ENCODE measurements at places on chromosomes 4 and X.
A peak's percentile ranks its signal among the peaks of the same experiment; 100 is the strongest.

- no peak for DNase-seq
These were observed 352.4 kb downstream of the GRIA2 start for GRCh38 chr4:157572951-157573350.

GRCh38 chr4:144967161-144967560, 130.8 kb downstream of the ANAPC10 start:
- no peak for DNase-seq

DNA sequence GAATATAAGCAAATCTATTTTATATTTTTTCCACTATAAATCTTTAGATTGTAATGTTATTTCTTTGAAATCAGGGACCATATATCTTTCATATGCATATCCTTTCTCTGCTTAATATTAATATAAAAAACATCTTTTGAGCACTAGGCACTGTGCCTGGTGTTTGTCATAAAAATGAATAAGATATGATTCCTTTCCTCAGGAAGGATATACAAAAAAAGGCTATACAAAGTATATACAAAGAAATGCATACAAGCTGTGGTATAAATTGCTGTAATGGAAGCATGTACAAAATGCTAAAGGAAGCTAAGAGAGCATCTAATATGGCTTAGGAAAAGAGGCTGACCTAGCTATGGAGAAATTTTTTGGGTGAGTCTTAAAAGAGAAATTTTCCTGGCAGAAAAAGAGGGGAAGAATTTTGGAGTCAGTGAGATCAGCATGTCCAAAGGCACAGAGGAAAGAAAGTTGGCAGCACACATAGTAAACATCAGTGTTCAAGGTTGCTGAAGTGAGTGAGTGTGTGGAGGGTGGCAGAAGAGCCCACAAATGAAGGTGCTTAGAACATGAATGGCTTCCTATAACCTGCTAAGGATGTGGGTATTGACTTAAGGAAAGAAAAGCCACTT, 500.0 kb downstream of the SPRY1 start:
- DNase-seq: peak; percentile 50

GRCh38 chr4:34362654-34363053, 1881.7 kb downstream of the ARAP2 start:
- DNase-seq: no peak

GRCh38 chrX:7059214-7059838, 88.2 kb upstream of the STS start:
- DNase-seq: no peak

DNA sequence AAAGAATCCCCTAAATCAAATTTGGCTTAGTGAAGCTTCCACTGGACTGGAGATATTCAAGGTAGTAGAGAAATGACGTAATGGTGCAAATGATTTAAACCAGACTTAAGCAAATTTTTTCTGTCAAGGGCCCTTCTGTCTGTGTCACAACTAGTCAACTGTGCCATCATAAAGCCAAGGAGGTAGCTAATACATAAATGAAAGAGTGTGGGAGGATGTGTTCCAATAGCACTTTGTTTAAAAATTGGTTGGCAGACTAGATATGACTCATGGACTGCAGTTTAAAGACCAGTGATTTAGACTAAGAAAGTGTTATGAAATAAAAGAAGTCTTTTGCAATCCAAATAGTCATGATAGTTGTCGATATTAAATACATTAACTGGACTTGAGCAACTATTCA, 24.3 kb upstream of the TEX13C start:
- DNase-seq: no peak

DNA sequence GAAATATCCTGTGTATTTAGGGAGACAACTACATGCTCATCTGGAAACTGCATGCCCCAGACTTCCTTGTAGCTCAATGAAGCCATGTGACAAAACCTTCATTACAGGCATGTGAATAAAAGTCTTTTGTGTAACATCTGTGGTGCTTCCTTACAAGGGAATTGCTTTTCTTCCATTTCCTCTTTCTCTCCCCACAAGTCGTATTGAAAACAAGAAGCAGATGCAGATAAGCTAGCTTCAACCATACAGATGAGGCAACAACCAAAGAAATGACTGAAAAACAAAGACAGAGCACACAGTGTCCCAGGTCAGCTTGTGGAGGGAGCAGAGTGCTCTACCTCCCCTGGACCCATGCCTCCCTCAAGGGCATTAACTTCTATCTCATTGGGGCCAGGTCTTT, 115.8 kb upstream of the INPP4B start:
- peak; percentile 51 for DNase-seq

GRCh38 chr4:71404049-71404448, 65.2 kb downstream of the SLC4A4 start:
- no peak for DNase-seq

- no peak for DNase-seq
These were observed 122.7 kb upstream of the DIPK2B start for GRCh38 chrX:45323387-45323786.

DNA sequence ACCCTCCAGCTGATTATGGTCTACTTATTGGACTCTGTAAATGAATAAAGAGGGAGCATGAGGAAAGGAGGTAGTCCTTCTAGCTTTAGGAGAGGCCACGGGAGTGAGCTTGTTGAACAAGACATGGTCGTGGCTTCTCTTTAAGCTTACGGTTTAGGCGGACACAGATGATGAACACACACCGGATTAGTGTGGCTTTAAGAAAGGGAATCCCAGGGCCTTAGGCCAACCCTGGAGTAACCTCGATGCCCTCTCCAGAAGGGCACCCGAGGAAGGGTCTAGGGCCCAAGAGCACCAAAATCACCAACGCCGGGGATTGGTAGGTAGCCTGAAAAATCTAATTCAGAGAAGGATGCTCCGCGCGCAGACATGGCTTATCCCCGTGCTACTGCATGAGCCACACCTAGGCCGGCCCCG, 39.4 kb downstream of the ERVMER34-1 start:
- no peak for DNase-seq

- DNase-seq: no peak
These were observed 1544.9 kb upstream of the PCDH7 start for GRCh38 chr4:29175291-29175690.

- no peak for DNase-seq
These were observed 2.2 kb downstream of the SNX25 start for GRCh38 chr4:185211641-185212040.

- no peak for DNase-seq
These were observed 111.2 kb upstream of the PDE5A start for GRCh38 chr4:119739796-119740195.

DNA sequence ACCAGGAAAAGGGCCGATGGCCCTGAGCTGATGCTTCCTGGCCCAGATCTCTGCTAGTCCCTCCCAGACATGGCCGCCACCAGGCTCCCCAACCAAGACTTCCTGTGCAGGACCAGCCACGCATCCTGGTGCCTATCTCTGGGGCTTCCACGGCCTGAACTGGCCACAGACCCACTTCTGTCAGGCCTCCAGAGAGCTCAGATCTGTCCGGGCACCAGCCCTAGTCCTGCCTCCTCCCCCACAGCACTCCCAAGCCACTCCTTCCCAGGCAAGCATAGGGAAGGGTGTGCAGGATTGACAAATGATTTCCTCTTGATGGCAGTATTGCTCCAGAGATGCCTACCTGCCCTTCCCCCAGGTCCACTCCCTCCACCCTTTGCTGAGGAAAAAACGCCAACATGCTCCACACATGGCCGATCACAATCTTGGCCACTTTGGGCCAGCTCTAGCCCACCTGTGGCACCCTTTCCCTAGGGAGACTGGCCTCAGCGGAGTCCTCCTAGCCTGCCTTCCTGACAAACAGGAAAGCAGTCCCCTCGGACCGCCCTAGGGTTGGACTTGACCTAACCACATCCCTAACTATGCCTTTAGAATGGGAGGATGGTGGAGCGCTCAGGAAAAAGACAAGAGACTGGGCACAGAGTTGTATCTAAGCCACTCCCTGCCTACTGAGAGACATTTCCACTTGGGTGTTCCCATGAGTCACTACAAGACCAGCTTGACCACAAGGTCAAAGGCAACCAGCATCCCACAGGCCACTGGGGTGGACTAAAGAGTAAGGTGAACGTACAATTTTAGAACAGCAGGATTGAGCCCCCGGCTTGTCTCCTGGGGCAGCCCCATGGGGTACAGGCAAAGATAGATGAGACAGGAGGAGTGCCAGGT, 277.5 kb upstream of the AGTR2 start:
- DNase-seq: no peak

- no peak for DNase-seq
These were observed 21.6 kb upstream of the MAPK10 start for GRCh38 chr4:86381431-86381830.

- no peak for DNase-seq
These were observed 604.8 kb downstream of the TRAM1L1 start for GRCh38 chr4:116480546-116480945.

- DNase-seq: no peak
These were observed 11.6 kb upstream of the CENPVL2 start for GRCh38 chrX:51694254-51694653.

DNA sequence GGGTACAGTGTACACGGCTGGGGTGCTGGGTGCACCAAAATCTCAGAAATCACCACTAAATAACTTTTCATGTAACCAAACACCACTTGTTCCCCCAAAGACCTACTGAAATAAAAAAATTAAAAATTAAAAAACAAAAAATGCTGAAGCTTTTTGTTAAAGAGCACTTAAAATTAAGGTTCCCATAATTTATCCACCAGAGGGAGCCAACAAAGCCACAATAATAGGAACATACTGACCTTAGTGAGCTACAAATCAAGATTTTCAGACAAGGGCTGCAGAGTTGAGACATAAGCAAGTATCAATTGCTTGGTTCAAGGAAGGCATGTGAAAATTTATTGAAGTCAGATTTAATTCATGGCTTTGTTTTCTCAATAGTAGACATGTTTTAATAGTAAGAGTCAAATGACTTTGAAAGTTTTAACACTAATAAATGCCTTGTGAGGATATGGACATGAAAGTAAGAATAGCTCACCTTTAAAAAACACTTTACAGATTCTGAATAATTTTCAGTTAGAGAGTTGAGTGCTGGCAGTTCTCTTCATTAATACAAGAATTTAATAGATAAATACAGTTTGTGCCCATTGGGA, 43.0 kb upstream of the SCOC start:
- DNase-seq: peak; percentile 79

DNA sequence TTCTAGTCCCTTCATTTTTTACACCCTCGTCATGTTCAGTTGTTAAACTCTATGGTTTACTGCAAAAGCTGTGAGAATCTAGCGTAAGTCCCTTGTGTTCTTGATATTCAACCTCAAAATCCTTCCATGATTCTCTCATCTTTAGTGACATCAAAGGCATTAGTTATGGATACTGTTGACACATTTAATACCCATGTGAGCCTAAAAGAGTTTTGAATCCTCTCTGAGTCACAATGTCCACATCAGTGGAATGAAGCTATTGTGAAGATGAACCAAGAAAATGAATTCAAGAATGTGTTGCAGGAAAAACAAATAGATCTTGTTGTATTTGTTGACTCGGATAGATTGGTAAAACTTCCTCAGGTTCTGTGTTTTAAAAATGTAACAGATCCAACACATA, 394.7 kb upstream of the ATOH1 start:
- no peak for DNase-seq

- no peak for DNase-seq
These were observed 255.6 kb upstream of the JADE1 start for GRCh38 chr4:128553686-128554515.

DNA sequence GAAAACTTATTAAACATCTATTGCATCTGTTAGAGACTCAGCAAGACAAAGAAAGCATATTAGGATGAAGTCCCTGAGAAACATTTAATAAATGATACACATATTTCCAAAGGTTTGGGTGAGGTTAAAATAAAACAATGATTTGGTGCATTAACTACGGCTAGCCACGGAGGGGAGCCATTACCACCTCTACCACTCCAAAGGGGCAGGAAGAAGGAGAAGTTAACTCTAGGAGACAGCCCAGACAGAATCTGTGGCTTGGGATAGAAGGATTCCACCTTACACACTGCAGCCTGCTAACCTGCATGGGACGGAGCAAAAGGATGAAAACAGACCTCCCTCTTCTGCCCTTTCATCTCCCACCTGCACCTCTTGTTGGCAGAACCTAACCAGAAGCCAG, 189.1 kb upstream of the C1QTNF7 start:
- DNase-seq: peak; percentile 64

DNA sequence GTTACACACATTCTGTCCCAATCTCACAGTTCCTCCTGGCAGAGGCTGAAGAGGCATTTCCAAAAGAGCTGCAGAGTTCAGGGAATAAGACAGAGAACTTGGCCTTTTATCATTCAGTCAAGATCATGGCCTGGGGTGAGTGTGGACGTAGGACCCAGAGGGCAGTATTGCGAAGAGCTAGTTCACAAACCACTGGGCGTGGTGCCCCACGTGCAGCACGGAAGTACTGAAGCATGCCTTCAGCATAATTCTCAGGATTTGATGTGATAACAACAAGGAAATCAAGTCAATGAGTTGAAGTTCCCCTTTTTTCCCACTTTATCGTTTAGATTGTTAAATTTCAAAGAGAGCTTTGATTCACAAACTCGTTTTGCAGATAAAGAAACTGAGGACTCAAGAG, 117.7 kb downstream of the RELL1 start:
- DNase-seq: no peak

DNA sequence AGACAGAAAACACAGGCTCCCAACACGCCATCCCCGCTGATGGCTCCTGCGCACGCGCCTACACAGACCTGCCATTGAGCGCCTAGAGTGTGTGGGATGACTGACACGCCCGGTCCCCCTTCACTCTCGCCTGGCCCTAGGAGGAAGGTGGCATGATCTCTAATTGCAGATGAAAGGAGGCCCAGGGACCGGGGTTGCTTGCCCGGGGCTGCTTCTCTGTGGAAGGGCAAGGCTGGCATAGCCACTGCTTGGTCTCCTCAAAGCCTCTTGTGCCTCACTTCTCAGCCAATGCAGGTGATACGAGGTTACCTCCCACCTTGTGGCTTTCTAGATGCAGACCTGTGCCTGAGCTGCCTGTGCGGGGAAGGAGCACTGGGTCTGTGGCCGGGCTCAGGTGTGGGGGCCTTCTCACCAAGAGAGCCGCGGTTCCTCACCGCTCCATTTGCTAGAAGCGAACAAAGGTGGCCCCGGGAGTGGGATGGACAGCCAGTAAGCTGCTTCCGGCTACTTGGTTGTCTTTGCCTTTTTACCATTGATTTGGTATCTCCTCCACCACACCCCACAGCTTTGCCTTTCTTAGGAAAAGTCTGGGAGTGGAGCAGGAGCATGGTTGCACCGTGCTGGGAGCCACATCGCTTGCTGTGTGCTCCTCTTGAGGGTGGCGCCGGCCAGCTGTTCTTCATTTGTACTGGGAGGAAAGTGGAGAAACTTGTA, 47.0 kb downstream of the TBC1D14 start:
- DNase-seq: no peak

GRCh38 chrX:63350465-63350877, 661 bp downstream of the SPIN4 start:
- peak; percentile 42 for DNase-seq

GRCh38 chr4:174317531-174317930, 33.8 kb downstream of the CEP44 start:
- peak; percentile 26 for DNase-seq

DNA sequence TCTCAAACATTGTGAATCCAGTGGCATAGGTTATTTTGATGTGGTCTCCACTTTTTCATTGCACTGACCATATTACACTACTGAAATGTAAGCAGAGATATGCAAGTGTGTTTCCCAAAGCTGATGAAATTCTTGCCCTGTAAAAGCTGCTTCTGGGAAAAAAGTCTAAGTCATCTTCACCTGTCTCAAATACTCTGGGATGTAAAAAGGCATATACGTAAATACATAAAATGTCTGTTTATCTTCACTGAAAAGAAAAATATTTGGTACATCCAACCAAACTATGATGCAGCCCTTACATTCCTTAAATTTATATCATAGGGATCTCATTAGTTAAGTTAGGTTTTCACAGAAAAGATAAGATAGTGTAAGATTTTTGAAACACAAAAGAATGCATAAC, 7.9 kb downstream of the KDR start:
- DNase-seq: no peak

GRCh38 chrX:105477351-105477750, 256.9 kb upstream of the TEX13A start:
- peak; percentile 40 for DNase-seq

All from adipocyte (in vitro differentiated cells).